ENCODE measurements at places on chromosomes 3 and 15.

GRCh38 chr3:197231321-197231720 is 67.1 kb downstream of the DLG1 start:
- DNase-seq: no peak

DNA sequence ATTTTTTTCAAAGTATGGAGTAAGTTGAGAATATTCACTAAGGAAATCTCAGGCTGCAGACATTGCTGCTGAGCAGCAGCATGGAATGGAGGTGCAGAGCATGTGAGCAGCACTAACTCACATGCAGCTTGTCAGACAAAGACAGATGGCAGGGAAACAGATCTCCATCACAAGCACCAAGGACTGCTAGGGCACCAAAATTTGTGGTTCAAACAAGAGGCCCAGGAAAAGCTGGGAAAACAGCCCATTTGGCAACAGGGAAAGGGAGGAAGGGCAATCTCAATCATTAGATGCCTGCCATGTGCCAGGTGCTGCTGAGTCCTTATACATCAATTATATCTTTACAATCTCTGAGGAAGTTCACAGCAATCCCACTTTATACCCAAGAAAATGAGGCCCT is 47.2 kb upstream of the EIF1B start:
- DNase-seq: no peak

DNA sequence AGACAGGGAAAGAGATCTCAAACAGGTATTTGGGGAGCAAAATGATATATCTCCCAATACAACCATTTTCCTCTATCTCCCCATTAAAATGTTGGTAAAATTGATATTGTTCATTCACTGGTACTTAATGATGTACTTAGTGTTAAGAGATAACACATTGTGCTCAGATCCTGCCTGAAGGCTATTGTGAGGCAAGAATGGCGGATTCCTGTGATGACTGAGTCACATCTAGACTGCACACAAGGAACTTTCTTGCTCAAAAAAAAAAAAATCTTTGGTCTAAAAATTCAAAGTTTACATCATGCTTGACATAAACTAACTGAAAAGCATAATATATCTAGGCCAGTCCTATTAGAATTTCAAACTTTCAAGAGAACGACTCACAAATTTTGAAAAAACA is 171.1 kb upstream of the TTC14 start:
- no peak for DNase-seq

- DNase-seq: no peak
These were observed 22.2 kb upstream of the IDH2 start for GRCh38 chr15:90124507-90124906.

DNA sequence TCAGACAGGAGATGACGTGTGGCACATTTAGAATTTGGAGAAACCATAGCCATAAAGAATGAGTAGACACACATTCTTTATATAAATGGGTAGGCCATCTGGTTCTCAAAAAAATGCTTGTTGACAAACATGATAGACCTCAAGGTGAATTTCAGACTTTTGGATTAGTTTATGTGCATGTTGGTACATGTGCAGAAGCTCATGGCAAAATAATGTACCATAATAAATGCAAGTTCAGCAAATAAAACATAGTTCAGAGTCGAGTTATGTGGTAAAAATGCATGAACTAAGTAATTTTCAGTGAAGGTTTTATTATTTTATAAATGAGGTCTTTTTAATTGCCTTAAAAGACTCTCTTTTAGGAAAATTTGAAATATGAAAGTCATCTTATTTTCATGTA is 24.6 kb downstream of the EEFSEC start:
- DNase-seq: no peak

Data from hematopoietic multipotent progenitor cell treated with erythropoietin and hydrocortisone succinate and interleukin-3 and kit ligand, for 15 days (in vitro differentiated cells).